ENCODE measurements at places on chromosomes 5 and 9. TPM values are rescaled to one million over a fixed set of nuclear protein-coding genes. Genes with fewer than 3 reads are reported as not detected.

DNA sequence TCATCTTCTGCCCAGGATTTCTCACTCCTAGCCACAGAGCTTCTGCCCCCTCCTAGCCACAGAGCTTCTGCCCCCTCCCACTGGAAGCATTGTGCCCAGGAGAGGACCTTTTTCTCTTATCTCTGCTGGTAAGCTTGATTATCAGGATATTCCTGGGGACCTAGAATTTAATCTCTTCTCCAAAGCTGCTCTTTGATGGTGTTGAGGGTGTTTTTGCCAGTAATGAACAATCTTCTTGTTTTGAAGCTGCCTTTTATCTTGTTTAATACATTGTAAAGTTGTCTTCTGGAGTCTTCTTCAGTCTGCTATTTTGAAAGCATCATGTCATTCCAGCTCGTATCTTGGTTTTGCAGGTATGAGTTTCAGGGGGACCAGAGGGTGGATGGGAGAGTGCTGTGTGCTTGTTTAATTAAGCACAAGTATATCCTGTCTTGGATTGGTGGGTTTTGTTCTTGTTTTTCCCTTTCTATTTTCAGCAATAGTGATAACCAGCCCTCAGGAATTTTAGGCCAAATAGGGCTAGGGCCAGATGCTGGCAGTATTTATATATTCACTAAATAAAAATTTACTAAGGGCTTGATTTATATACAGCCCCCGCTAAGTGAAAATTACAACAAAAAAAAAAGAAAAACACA, 214.0 kb upstream of the DMRT1 start:
- DNase-seq: no peak

Gene ANXA2R
- total RNA-seq: 2.4 TPM

Gene KCNN2
- 6.2 TPM for total RNA-seq

- no peak for DNase-seq
Measured at GRCh38 chr5:138559937-138560336, 15.3 kb downstream of the HSPA9 start.

DNA sequence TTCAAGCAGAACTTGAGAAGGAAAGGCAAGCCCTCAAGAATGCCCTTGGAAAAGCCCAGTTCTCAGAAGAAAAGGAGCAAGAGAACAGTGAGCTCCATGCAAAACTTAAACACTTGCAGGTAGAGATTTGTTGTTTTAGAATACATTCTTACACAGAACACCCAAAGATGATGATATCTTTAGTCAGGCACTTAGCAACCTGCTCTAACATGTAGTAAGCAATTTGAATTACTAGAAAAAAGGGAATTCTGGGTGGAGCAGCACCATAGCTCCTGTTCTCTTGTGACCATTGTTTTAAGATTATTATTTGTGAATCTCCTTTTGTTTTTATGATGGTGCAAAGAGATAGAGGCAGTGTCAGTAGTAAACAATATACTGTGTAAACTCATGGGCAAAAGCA, 63.1 kb downstream of the RAB14 start:
- no peak for DNase-seq

- no peak for DNase-seq
Measured at GRCh38 chr5:124468671-124469411, 277.6 kb downstream of the ZNF608 start.

Gene CCNJL
- total RNA-seq: under 0.01 TPM

GRCh38 chr9:21102305-21102704, 24.6 kb upstream of the IFNB1 start:
- DNase-seq: no peak
